Suprapubic skin (tissue), 4 donors: ENCODE measurements at places on chromosomes 7 and 10.
A peak's percentile ranks its signal among the peaks of the same experiment; 100 is the strongest.

GRCh38 chr10:97378933-97379921, 21.9 kb downstream of the RRP12 start:
- DNase-seq, result no peak

DNA sequence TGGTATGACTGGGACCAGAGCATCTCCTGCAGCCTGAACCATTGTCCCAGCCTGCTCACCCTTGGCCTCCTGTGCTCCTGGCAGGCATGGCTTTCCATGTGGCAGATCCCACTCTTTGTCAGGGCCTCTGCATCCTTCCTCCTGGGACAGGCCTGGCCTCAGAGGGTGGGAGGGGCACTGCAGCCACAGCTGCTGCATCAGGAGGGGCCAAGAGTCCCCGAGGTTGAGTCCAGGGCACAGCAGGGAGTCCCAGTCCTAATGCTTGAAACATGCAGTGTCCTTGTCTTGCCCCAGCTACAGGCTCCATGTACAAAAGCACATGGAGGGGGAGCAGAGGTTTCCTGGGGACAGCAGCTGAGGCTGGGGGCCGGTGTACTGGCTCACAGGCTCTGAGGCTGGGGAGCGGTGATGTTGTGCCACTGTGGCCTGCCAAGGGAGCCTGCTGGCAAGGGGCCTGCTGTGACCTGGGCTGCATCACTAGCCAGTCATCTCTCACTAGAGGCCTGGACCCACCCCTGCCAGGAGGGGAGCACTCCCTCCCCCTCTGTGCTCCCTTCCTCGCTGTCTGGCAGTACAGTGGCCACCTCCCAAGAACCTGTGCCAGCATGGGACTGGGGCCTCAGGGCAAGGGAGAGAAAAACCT, 144.8 kb downstream of the ZNF248 start:
- DNase-seq, result no peak

GRCh38 chr7:106736508-106737201, 75.7 kb upstream of the CCDC71L start:
- no peak for DNase-seq

DNA sequence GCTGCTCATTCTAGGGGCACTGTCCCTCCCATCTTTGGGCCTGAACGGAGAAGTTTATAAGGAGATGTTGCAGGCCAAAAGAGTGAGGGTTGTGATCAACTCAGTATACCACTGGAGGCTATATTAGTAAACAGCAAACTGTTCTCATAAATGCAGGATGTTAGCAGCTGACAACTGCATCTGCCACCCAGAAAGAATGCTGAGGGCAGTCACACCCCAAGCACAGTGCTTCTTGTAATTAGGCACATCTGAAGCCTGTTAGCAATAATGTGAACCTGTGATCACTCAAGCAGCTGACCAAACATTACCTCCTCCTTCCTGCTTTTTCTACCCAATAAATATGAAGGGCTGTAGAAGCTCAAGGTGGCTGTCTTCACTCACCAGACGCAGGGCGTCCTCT, 38.4 kb upstream of the ZNF138 start:
- DNase-seq, result no peak

DNA sequence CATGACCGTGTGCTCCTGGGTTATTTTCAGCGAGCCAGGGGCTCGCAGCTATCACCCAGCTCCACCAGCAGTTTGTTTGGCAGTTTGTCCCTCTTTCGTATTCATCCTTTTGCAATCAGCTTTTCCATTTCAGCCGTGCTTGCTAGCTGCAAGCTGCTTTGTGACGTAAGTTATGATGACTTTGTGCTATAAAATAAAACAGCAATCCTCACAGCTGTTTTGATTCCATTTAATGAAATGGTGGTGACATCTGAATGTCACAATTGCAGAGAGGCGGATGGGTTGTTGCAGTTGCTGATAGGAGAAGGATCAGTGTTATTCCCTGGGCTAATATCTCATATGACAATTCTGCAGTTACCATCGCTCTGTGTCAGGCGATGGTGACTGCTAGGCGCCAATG, 251.7 kb downstream of the SNX10 start:
- no peak for DNase-seq

DNA sequence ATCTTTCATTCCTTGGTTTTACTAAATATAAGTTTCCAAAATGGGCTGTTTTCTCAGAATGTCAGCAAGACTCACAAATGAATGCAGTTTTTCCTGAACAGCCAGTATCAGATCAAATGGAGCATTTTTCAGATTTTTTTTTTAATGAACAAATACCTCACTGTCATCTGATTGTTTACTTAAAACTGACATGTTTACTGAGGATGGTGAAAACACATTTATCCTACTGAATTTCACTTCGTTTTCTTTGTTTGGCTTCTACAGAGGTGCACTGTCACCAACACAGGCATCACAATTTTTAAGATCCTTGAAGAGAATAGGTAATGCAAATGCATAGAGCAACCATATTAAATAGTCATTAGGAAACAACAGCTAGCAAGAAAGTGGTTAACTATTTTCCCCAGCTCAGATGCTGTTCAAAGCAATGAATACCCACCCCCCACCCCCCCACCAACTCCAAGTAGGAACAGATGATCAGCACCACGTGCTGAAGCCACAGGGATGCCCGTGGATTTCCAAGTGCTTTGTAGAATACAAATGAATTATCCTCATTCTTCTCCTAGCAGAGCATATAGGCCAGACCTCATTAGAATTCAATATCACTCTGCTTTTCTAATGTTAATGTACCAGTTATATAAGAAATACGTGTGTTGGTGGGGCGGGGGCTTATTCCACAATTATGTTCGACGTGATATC, 205.9 kb downstream of the SKAP2 start:
- DNase-seq, result no peak

GRCh38 chr10:27457966-27458365, 46.1 kb upstream of the RAB18 start:
- DNase-seq, result no peak

DNA sequence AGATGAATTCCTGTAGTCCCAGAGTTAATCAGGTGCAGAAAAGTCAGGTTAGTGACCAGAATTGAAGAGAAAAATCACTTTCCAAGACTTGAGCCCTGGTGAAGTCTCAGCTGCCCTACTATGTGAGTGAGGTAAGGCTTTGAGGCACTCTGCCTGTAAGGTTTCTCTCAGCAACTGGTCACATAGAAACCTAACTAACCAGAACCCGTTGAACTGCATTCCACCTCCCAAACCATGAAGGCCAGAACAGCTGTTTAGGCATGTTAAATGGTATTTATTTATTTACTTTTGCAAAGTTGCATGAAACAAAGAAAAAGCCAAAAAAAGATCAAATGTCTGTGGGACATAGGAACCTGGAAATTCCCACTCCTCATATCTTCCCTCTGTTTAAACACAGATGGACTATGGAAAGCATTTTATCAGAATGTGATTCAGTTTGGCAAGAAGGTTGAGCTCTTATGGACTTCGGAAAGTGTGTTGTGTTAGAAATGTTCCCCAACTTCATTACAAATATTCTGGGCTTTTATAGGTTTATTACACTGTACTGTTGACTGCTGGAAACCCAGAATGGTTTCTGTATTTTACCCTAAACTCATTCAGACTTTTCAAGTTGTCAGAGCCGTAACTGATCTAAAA, 12.8 kb upstream of the GPR85 start:
- no peak for DNase-seq

- no peak for DNase-seq
Measured at GRCh38 chr10:125627646-125628045, 55.3 kb downstream of the TEX36 start.

GRCh38 chr7:37289367-37289766, 159.3 kb downstream of the ELMO1 start:
- no peak for DNase-seq

- DNase-seq, result no peak
Measured at GRCh38 chr7:157310676-157311185, 26.1 kb upstream of the DNAJB6 start.

GRCh38 chr10:110263164-110263563, 41.6 kb downstream of the SMNDC1 start:
- DNase-seq, result no peak

- no peak for DNase-seq
Measured at GRCh38 chr7:37247861-37248260, 200.8 kb downstream of the ELMO1 start.

GRCh38 chr7:69605070-69605469, 6.8 kb downstream of the AUTS2 start:
- DNase-seq, result no peak

GRCh38 chr10:14945108-14945507, 8.8 kb downstream of the DCLRE1C start:
- no peak for DNase-seq

DNA sequence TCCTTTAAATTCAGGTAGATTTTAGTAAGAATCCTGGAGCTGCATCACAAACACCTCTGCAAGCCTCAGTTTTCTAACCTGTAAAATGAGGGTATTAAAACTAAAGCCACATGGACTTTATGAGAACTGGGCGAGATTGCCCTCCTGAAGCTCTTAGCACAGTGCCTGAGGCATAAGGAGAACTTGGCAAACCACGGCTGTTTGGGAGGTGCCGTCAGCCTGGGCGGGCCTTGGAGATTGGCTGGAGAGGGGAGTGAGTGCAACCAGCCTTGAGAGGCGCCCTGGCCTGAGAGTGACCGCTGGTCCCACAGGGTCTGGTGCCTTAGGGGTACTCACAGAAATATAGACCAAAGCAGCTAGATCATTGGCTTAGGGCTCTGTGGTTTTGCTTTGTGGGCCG, 5.4 kb upstream of the TNS3 start:
- no peak for DNase-seq

GRCh38 chr7:87218796-87219544, 562 bp downstream of the TMEM243 start:
- DNase-seq, result peak; percentile 87

DNA sequence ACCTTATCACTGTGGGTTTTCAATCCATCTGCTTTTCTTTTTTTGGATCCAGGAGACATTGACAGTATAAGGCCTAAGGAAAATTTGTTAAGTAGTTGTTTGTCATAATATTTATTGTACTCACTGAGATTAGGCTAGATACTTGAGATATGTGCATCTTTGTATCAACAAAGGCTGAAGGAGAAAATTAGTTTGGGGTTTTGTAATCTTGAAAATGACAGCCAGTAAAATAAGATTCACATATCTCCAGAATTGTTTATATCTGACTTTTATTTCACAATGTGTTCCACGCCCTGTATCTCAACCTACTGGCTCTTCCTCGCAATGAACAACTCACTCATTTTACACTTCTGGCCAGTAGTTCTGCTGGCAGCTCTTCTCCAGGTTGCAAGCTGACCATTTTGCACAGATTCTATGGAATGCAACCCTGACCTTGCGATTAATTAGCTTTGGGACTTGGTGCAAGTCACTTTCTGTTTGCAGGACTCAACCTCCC, 132.7 kb downstream of the GATA3 start:
- DNase-seq, result no peak

GRCh38 chr10:88246675-88247074, 336.4 kb downstream of the RNLS start:
- no peak for DNase-seq

DNA sequence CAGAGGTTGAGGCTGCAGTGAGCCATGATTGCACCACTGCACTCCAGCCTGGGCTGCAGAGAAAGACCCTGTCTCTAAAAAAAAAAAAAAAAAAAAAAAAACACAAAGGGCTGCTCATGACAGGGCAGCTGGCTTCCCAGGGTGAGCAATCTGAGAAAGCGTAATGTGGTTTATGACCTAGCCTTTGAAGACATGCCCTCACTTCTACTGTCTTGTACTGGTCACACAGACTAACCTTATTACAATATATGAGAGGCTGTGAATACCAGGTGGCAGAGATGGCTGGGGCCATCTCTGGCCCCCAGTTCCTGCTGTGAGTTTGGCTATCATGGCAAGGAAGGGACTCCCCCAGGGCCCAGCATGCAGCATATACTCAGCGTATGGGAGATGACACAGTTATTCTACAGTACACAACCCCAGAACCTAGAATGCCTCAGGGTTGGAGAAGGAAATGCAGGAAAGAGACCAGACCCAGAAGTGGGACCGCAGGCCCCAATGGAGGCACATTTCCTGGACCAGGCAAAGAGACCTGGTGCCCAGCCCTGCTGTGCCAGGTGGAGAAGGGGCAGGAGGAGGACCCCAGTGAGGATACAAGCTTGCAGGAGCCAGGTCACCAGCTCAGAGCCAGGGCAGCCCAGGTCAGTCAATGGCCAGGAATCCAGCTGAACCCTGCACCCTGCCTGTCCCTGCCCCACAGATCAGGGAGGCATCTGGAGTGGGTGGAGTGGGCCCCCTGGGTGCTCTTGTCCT, 26.3 kb downstream of the NPTX2 start:
- no peak for DNase-seq

DNA sequence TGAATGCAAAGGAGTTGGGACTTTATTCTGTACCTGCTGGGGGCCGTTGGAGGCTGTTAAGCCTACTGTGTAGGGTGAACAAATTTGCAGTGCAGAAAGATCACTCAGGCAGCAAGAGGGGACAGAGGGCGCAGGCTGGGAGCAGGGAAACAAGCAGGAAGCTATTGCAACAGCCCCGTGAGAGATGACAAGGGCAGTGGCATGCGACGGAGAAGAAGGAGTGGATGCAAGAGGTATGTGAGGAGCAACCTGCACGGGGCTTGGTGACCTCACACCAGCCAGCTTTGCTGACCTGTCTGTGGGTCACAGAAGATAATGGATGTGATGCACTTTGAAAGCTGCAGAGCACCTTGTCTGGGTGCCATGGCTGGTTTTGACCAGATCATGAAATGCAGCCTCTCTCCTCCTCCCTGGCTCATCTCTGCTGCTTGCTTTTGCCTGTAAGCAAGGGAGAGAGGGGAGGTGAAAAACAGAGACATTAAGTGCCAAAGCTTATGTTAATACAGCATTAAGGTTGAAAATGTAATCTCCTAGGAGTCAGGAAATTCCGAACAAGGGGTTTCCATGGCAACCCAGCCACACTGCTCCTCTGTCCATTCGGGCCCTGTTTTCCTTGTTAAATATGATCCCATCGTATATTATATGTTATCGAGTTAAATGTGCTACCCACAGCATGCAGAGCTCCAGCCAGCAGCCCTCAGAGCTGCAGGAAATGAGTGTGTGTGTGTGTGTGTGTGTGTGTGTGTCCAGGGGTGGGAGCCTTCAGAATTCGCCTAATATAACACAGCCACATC, 314.3 kb upstream of the ZMIZ1 start:
- no peak for DNase-seq

- no peak for DNase-seq
Measured at GRCh38 chr10:22029445-22030236, 26.1 kb upstream of the DNAJC1 start.

GRCh38 chr10:132175907-132176581, 10.7 kb upstream of the DPYSL4 start:
- DNase-seq, result no peak

- no peak for DNase-seq
Measured at GRCh38 chr10:82267014-82267413, 392.0 kb downstream of the NRG3 start.

DNA sequence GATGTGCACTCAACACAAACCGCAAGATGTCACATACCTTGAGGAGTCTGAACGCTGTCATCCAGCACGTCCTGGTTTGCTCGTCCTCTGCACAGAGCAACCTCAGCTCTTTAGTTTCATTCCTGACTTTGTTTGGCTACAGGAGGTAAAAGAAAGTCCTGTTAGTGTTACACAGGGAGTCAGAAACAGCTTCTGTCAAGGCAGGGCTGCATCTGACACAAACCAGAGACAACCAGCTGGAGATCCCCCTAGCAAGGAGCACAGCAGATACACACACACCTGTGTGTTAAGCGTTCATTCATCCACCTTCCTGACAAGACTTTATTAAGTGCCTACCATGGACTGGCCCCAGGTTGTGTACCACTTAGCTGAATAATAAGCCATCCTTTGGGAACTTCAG, 47.5 kb upstream of the DDC start:
- DNase-seq, result no peak

- DNase-seq, result no peak
Measured at GRCh38 chr7:99562832-99563231, 4.4 kb downstream of the ZNF655 start.
